ENCODE measurements at places on chromosomes 5 and 9.

DNA sequence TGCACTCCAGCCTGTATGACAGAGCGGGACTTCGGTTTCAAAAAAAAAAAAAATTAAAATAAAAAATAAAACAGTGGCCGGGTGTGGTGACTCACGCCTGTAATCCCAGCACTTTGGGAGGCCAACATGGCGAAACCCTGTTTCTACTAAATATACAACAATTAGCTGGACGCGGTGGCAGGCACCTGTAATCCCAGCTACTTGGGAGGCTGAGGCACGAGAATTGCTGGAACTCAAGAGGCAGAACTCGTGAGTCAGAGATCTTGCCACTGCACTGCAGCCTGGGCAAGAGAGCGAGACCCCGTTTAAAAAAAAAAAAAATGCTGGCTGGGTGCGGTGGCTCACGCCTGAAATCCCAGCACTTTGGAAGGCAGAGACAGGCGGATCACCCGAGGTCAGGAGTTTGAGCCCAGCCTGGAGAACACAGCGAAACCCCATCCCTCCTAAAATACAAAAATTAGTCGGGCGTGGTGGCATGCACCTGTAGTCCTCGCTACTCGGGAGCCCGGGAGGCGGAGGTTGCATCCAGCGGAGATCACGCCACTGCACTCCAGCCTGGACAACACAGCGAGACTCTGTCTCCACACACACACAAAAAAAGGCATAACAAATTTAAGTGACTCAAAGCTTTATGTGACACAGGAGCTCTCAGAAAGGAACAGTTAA, 1.5 kb upstream of the NPM1 start:
- DNase-seq = no peak

DNA sequence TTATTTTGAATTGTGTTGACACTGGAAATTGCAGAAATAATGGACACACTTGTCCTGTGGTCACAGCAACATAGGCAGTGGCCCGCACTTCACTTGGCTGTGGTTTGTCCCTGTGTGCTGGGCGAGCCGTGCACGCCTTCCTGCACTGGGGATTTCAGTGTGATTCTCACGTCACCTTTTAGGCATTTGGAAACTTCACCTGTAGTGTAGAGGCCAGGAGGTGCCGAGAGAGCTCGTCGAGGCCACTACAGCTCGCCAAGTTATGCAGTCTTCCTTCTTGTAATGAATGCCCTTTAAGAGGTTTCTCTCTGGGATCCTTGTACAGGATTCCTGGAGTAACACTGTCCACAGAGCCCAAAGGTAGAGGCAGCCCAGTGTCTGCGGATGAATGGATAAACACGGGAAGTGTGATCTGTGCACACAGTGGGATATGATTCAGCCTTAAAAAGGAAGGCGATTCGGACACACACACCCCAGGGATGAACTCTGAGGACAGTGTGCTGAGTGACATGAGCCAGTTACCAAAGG, 14.7 kb downstream of the TRAF2 start:
- no peak for DNase-seq

DNA sequence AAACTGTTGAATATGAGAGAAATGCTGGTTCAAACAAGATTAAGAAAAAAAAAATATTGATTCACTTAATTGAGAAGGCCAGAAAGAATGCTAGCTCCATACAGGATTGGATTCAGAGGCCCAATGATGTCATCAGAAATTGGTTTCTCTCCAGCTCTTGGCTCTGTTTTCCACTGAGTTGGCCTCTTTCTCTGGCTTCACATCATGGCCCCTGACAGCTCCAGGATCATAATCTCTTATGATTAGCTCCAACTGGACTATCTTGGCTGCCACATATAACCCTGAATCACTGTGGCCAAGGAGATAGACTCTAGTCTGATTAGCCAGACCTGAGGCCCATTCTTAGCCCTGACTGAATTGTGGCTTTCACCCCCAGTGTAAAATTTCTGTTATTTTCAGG, 244.7 kb upstream of the GRAMD2B start:
- no peak for DNase-seq

DNA sequence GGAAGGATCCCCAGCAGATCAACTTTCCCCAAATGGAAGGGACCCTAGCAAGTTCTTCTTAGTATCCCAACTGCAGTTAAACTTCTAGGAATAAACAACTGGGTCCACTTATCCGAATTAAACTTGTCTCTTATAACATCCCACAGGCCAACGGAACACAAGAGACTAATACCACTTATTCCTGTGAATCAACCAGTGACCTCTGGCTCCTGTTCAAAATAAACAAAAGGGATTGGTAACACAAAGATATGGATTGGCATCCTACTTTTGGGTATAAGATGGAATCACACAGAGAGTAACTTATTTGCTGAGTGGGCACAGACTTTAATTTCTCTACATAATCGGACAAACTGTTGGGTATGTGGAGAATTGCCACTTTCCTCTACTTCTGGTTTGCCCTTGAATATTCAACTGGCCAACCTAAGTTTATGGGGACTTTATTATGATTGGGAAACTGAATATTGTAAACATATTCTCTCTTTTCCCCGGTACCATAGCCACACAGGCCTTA, 12.4 kb upstream of the PAIP1 start:
- no peak for DNase-seq

DNA sequence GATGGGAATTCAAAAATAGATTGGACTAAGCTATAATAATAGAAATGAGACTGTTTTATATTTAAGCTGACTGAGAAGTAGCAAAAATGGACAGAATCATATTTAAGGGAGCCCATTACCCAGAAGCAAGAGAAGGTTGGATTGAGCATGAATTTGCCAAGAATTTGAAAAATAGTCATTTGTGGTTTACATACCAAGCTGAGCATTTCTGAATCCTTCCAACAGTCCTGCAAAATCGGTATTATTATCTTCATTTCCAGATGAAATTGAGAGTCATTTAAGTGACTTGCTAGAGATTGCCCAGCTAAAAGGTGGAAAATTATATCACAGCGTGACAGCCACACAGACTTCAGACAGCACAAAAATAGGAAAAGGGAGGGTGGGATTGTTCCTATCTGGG, 48.4 kb downstream of the TNFSF15 start:
- no peak for DNase-seq

- peak; percentile 87 for DNase-seq
These were observed 9.2 kb downstream of the TMEM250 start for GRCh38 chr9:136109351-136110081.

- DNase-seq = no peak
These were observed 189.5 kb downstream of the SEC61B start for GRCh38 chr9:99411479-99412115.

GRCh38 chr5:129244478-129244877, 149.9 kb downstream of the ISOC1 start:
- DNase-seq = no peak

DNA sequence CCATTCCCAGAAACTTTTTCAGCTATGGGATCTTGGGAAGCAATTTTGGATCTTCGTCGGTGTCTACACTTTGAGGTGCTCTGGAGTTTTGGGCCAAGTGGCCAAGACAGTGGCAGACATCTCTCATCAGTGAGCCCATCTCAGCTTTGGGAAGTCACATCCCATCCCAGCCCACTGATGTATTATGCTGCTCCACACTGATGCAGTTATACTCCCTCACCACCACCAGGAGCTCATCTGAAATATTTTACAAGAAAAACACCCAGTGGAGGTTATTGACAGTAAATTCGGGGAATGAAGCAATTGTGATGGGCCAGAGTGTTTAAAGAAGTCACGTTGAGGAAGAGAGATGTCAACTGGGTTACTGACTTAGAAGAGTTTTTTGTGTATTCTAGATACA, 378.0 kb downstream of the KDM4C start:
- DNase-seq = no peak

GRCh38 chr9:8751406-8751930, 951.9 kb upstream of the DMAC1 start:
- no peak for DNase-seq

- no peak for DNase-seq
These were observed 70.2 kb upstream of the STXBP1 start for GRCh38 chr9:127541865-127542264.

DNA sequence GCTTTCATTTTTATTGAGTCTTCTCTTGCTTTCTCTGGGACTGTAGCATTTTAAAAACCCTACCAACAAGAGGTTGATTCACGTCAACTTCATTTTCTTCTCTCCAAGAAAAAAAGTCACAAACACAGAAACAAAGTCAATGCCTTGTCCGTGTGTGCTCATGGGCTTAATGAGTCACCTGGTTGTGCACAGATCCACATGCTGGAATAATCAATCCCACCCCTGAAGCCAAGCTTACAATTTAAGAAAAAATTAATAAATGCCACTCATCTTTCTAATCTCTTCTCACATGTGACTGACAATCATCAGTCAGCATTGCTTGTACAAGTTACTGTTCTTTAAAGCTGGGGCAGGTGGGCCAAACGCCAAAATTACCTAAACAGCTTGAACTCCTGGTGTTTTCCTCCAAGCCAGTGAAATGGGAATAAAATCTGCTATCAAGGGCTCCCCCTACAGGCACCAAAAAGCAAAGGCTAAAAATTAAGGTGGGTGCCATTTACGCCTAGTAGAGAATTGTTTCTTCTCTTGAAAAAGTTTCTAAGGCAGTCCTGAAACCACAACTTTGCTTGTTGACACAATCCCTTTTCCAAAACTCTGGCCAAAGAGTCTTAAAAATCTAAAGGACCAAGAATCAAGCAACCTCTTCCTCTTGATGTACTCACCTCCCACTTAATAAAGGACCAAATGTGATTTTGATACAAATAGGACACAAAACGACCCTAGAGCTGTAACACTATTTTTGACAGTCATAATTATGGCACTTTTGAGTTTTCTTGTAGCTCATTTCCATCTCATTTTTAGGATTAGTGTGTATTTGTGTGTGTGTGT, 21.3 kb downstream of the TRMO start:
- DNase-seq = peak; percentile 23

- no peak for DNase-seq
These were observed 242.5 kb downstream of the PBX3 start for GRCh38 chr9:125989524-125990180.

- DNase-seq = no peak
These were observed 1.5 kb downstream of the CERT1 start for GRCh38 chr5:75509956-75510355.

GRCh38 chr9:104374711-104375110, 129.4 kb upstream of the OR13F1 start:
- no peak for DNase-seq

GRCh38 chr9:81558091-81558830, 131.1 kb downstream of the TLE1 start:
- DNase-seq = no peak

DNA sequence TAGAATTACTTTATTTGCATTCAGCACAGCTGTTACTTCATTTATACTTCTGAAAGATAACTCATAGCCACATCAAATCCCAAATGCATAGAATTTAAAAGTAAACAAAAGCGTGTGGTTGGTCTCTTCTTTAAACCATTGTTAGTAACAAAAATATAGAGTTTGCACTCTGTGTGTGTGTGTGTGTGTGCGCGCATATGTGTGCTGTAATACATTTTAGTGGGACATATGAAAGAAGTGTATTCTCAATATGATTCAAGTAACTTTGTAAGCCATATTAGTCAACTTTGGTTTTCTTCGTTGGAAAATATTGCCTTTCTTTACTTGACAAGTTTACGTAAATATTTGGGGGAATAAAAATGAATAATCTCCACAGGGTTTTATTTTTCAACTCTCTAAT, 106.1 kb upstream of the PRRC1 start:
- no peak for DNase-seq

- no peak for DNase-seq
These were observed 5.1 kb upstream of the POU5F2 start for GRCh38 chr5:93746406-93747056.

DNA sequence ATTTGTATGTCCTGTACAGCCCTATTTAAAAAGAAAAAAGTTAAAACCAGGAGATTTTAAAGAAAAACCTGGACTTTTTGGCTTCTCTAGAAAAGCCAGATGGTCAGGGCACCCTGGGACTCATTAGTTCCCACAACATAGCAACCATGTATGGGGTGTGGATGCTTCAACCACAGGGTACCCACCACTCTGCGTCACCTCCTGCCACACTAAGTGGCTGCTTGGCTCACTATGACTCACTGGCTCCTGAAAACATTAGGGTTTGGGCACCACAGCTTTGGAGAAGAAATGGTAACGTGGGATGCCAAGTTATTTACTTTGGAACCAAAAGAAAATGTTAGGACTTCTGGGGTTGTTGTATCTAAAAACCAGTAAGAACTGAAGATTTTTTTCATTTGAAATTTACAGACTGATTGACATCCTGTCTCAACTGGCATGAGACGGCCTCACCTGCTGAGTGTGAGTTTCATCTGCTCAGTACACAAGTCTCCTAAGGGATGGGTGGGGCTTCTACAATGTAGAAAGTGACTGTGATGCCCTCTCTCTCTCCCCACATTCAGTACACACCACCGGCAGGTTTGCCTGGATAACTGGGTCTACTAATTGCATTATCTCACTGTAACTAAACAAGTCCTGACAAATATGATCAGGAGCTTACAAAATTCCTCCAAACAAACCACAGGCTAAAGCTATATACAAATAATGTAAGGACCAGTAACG, 103.9 kb downstream of the ESM1 start:
- DNase-seq = no peak

- no peak for DNase-seq
These were observed 1278.2 kb downstream of the CDH12 start for GRCh38 chr5:21574961-21575360.

DNA sequence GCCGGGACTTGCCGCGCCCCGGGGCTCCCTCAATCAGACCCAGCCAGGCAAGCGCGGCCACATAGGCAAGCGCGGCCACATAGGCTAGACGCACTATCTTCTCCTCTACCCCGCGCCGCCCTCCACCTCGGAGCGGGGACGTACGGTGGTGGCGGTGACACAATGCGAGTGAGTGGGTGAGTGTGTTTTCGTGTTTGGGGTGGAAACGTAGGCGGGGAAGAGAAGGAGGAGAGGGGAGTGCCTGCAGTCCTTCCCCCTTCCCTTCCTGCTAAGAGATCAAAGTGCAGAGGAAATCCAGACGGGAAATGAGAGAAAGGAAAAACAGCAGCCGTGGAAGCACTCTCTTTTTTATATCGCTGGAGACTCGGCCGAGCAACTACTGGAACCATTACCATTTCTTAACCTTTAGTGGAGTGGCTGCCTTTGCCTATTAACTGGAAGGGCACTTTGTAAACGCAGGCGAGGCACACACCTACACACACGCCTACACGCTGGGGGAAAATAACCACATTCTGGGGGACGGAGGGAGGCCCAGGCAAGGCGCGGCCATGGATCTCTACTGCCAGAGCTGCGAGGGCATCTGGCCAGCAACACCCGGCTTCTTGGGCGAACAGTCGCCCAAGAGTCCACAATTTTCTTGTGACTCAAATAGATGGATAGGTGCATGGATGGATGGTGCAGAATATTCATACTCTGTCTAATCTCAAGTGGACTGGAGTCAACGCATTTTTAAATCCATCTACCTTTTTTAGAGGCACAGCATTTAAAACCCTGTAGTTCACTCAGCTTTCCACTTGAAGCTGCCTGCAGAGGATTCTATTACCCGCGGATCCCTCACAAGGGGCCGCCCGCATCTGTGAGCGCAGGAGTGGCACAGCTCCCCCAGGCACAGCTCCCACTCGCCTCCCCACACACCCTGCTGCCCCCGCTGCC, 2.1 kb downstream of the EDIL3 start:
- no peak for DNase-seq

GRCh38 chr5:4013106-4013898, 417.7 kb downstream of the IRX1 start:
- no peak for DNase-seq

GRCh38 chr5:170522211-170523141, 18.7 kb downstream of the KCNIP1 start:
- DNase-seq = no peak

All from T-cell (primary cell).